Skeletal muscle tissue (tissue), 5 donors: ENCODE measurements at places on chromosomes 6 and 20. TPM values are rescaled to one million over a fixed set of nuclear protein-coding genes. Genes with fewer than 3 reads are reported as not detected.

APOM gene
- 1.0 TPM for total RNA-seq

EFCAB8 gene
- total RNA-seq, result not detected

PEX7 gene
- 10.4 TPM for total RNA-seq

PGBD1 gene
- total RNA-seq, result 4.2 TPM

AGER gene
- 0.52 TPM for total RNA-seq

WASF1 gene
- total RNA-seq, result 2.1 TPM

CST2 gene
- total RNA-seq, result not detected

AGPAT4 gene
- 18.3 TPM for total RNA-seq
